ENCODE measurements at places on chromosomes 6 and 20.

GRCh38 chr6:154414021-154414813 is 57.6 kb upstream of the IPCEF1 start:
- H3K36me3 ChIP-seq, result no peaks in the 10 kb centered on the region
- no peak for DNase-seq
- no peak overlapping the region for H3K4me3 ChIP-seq
- H3K27ac ChIP-seq, result no peak overlapping the region
- peaks cover 6% of the 10 kb centered on the region for H3K27me3 ChIP-seq
- no peaks in the 10 kb centered on the region for H3K4me1 ChIP-seq

GRCh38 chr20:1423625-1424106 is 30.8 kb upstream of the FKBP1A start:
- H3K27me3 ChIP-seq, result peaks cover 6% of the 10 kb centered on the region
- no peaks in the 10 kb centered on the region for H3K36me3 ChIP-seq
- peaks cover 9% of the 10 kb centered on the region for H3K4me1 ChIP-seq

- H3K27ac ChIP-seq, result no peak overlapping the region
- no peaks in the 10 kb centered on the region for H3K4me1 ChIP-seq
- no peak for DNase-seq
- peaks cover 2% of the 10 kb centered on the region for H3K27me3 ChIP-seq
- H3K4me3 ChIP-seq, result no peak overlapping the region
- H3K36me3 ChIP-seq, result no peaks in the 10 kb centered on the region
Measured at GRCh38 chr6:85353012-85353411, 96.9 kb upstream of the NT5E start.

DNA sequence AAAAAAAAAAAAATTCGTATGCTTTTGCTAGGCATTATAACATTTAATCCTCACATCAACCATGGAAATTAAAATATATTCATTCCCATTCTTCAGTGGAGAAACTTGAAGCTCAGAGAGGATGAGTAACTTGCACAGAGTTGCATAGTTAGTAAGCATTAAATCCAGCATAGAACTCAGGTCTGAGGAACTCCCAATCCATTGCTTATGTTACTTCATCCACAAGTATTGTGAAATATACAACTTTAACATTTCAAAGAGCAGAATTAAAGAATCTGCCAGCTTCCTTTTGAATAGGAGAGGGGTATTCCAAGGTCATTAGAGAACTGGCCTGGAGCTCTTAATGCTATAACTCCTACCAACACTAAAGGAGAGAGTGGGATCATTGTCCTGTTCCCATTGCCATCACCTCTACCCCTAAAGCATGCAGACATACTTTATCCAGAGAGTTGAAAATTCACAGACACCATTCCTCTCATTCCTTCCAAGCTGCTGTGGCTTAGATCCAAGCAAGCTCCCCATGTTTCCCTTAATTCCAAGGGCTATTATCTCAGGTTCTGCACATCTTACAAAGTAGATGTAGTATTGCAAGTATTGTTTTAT is 91.9 kb downstream of the FLRT3 start:
- H3K4me3 ChIP-seq, result no peak overlapping the region
- no peaks in the 10 kb centered on the region for H3K4me1 ChIP-seq
- H3K27ac ChIP-seq, result no peak overlapping the region

DNA sequence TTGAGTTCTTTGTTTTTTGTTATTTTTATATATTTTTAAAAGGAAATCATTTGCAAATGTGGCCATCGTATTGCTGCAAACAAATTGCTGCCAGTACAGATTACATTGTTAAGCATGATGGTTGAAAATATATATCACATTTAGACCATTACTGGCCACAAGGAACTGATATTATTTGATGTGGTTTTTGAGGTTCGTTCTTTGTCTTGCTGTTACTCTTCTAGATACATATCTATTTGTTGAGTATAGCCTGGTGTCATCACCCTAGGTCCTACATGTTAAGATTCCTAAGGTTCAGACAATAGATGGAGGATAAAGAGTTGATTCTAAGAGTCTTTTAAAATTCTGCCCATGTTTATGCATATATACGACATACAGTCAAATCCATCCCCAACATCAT is 306.0 kb downstream of the FARS2 start:
- no peak overlapping the region for H3K4me3 ChIP-seq
- peaks cover 25% of the 10 kb centered on the region for H3K4me1 ChIP-seq
- peaks cover 13% of the 10 kb centered on the region for H3K36me3 ChIP-seq
- no peak for DNase-seq

DNA sequence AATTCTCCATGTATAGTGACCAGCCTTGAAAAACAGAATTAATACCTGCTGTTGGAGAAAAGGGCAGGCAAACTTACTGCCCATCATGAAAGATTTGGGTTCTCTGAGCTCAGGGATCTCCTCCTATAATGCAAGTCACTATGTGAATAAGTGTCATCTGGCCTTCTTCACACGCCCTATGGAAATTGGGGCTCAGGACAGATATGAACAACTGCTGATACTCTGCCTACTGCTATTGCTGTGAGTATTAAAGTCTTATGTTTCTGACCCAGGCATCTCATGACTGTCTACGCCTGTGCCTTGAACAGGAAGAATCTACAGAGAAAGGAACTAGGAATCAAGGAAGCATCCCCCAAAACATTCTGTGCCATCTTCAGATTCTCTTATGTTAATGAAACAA is 226.1 kb downstream of the SOD2 start:
- peaks cover 7% of the 10 kb centered on the region for H3K27me3 ChIP-seq
- DNase-seq, result no peak
- no peak overlapping the region for H3K4me3 ChIP-seq
- H3K36me3 ChIP-seq, result no peaks in the 10 kb centered on the region
- H3K4me1 ChIP-seq, result no peaks in the 10 kb centered on the region
- H3K27ac ChIP-seq, result no peak overlapping the region

All from activated CD8-positive, alpha-beta T cell treated with anti-CD3 and anti-CD28 coated beads for 36 hours (primary cell).